Bronchial epithelial cell (primary cell): ENCODE measurements at places on chromosomes 12 and 14. TPM values are rescaled to one million over a fixed set of nuclear protein-coding genes. Genes with fewer than 3 reads are reported as not detected.

- DNase-seq = no peak
Measured at GRCh38 chr14:49971156-49972130, 78.6 kb downstream of the ARF6 start.

GRCh38 chr12:44930972-44931600 lies 55.0 kb upstream of the NELL2 start:
- peak; percentile 68 for DNase-seq

BIN2 gene
- total RNA-seq = under 0.01 TPM in 1 of 2 replicates, not detected in the other

DNA sequence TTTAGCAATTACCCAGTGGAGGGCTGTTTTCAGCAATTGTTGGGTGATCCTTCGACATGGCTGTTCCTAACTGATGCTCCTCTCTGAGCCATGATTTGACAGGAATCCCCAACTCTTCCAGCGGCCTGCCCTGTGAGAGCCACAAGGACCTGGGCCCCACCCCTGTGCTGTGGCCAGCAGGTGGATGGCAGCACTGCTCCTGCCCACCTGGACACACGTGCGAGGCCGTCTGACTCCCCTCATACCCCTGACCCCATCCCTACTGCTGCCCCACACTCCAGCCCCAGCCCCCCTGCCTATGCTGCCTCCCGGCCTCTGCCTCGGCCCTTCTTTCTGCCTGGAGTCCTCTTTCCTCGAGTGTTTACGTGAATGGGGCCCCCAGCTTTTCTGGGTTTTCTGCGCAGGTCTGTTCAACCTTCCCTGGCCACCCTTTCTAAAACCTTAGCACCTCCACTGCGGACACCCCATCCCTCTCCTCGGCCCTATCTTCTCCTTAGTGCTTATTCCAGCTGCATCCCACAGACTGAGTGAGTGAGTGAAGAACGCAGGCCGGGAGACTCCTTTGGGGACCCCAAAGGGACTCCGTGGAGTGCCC lies 111.4 kb downstream of the DICER1 start:
- no peak for DNase-seq

- no peak for DNase-seq
Measured at GRCh38 chr12:132218915-132219314, 74.7 kb downstream of the NOC4L start.

BBOF1 gene
- total RNA-seq = 1.3 and 1.9 TPM in 2 replicates

GRCh38 chr12:51351913-51352532 lies 5.5 kb upstream of the CELA1 start:
- peak; percentile 33 for DNase-seq

DNA sequence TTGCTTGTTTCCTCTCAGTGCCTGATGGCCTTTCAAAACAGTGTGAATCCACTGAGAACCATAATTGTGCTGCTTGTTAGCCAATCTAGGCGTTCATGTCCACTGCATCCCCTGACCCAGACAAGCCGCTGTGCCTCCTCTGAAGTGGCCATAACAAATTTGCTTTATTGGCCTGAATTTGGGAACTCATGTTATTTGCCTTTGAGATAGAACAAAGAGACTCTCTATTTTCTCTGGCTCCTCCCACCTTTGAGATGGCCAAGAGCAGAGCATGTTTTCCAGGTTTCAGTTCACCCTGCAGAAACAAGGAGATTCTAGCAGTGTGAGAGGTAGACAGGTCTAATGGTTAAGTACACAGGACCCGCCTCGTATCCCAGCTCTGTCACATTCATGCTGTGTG lies 723.9 kb downstream of the MED13L start:
- DNase-seq = no peak

KRT77 gene
- total RNA-seq = under 0.01 TPM in 1 of 2 replicates, not detected in the other

DNA sequence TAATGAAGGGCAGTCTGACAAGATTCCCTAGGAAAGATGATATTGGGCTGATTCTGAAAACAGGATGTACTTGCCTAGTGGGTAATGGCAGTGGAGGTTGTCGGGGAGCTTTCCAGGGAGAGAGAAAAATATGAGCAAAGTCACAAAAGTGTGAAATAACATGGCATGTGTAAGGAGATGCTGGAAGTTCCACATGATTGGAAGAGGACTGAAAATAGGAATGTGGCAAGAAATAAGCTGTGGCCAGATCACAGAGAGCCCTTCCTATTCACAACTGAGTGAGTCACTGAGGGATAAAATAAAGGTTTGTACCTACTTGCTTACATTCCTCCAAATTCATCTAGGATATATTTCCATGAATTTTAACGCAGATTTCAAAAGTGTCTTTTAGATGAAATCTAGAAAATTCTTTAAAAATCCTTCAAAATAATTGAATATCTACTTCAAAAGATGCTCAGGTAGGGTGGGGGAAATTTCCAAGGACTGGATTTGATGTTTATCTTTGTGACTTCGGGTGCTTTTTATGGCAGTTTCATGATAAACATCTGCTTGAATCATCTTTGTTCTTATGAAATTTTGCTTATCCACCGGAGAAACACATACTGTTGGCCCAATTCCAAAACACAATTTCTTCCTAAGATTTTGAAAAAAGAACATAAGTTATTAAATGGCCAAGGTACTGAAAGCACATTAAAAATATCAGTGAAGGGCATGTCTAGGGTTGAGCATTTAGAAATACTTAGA lies 36.3 kb upstream of the SLC2A13 start:
- peak; percentile 26 for DNase-seq

DNA sequence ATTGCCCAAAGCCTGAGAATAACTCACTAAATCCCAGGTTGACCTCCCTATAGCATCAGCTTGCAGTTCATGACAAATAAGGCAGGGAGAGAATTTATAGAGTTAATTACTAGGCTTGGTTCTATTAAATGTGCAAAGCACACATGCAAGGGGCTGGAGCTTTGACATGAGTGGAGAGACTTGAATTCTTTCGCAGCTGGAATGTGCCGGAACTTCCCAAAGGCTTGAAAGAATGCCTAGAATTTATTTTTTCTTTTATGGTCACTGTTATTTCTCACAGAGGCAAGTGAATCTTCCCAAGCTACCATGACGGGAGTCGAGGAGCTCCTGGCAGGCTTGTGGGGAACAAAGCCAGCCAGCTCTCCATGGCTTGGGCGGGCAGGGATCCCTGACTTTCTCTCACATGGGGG lies 95.5 kb upstream of the USP44 start:
- no peak for DNase-seq

DNA sequence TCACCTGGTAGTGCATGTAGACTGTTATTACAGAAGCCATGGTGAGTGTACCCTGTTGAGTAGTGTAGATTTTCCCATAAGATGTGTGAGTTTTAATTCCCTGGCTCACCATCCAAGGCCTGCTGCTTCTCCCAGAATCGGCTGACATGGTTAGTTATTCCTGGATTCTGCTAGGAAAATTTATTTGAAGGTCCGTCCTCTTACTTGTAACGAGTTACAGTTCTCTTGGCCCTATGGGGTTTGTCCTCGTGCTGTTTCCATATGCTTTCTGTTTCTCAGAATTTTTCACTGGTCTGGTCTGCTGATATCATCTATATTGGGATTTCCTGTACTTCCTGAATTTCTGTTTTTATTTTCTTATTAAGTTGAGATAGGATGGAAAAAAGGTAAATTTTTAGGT lies 423.3 kb upstream of the RGS6 start:
- no peak for DNase-seq

- DNase-seq = peak; percentile 58
Measured at GRCh38 chr12:27305673-27306456, 26.8 kb upstream of the BMAL2 start.

GRCh38 chr12:104630230-104630670 lies 173.5 kb downstream of the CHST11 start:
- DNase-seq = no peak

SERPINA3 gene
- total RNA-seq = 0.79 and 1.3 TPM in 2 replicates

DNA sequence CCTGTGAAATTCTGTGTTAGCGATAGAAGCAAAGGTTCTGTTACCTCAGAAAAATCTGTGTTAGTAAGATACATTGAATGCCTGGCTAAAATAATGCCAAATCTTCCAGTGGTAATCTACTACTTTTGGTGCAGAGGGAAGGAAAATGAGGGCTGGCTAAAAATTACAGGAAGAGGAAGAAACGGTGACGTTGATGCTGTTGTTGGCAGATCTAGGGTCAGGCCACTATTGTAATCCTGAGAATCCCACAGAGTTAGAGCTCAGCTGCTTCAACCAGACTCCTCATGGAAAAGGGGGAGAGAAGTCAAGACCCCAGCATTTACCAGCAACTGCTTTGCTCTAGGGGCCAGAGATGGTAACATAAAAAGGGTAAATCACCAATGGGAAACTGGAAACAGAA lies 145.1 kb downstream of the PPM1H start:
- no peak for DNase-seq

SPATS2 gene
- total RNA-seq = 21.3 and 33.4 TPM in 2 replicates

DNA sequence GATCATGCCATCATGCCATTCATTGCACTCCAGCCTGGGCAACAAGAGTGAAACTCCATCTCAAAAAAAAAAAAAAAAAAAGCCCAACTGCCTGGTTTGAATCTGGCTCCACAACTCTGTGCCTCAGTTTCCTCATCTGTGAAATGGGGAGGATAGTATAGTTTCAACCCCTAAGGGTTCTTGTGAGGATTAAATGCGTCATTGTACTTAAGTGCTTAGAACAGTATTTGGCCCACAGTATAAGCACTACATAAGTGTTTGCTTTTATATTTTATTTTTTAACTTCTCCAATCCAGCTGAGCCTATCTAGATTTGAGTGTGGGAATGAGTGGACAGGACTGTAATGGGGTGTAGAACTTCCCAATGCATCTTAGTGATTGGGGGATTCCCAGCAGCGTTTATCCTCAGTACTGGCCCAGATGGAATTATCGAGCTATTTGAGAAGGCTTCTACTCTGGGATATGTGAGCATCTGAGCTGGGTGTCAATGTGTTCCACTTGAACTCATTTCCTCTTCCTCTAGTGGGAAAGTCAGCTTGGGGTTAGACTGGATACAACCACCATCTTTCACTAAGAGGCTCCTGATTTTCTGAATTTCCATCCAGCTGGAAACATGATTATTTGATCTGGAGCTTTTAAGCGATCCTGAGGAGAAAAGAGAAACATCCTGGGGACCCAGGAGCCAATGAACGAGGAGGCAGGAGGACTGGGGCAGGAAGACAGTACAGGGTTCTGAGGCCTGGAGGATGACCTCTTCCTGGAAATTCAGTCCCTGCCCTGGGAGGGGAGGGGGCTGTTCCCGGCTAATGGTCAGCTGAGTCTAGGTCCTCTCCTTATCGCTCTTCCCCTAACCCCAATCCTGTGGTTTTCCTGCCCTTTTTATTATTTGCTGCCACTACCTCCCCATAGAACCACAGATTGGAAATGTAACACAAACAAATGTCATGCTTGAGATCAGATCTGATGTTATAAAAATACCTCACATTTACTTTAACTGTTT lies 9.3 kb upstream of the ESPL1 start:
- no peak for DNase-seq

DNA sequence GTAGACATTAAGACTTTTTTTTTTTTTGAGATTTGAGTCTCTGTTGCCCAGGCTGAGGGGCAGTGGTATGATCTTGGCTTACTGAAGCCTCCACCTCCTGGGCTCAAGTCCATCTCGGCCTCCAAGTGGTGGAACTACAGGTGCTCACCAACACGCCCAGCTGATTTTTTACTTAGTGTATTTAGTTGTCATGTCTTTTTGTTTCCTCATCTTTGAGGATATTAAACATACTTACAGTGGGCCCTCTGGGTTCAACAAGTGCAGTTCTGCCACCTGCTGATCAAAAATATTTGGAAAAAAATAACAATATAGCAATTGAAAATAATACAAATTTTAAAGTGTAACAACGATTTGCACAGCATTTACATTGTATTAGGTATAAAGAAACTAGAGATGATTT lies 4.4 kb upstream of the B4GALNT1 start:
- DNase-seq = no peak

ACSM4 gene
- total RNA-seq = not detected in 2 replicates

DNA sequence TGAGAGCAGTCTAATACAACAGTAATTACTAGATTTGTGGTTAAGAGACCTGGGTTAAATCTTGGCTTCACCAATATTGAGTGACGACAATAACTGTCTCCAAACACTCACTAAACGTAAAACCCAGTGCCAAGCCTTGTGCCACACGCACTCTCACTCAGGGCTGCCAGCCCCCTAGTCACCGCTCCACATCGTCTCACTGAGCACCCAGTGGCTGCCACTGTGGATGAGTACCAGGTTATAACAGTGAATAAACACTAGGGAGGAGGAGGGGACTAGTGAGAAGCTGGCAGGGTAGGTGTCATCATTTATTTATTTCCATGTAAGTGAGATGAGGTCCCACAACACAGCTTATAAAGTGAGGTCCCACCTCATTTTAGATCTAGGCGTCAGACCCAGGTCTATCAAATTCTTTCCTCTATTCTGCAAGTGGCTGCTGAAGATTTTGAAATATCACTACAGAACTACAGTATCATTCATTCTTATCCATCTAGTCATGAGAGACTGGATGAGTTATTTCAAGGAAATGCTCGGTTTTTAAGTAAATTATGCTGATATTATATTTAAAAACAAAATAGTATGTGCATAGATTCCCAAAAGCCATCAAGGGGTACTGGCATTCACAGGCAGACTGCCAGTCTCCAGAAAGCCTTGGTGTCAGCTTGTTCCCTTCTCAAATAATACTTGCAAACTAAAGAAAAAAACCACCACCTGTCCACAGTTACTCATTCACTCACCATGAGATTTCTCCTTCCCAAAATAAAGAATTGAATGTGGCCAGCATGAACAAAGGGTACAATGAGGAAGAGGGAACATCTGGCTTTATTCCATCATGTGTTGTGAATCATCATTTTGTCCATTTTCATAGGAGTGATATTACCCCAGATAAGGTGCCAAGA lies 84.0 kb downstream of the PTPN21 start:
- peak; percentile 44 for DNase-seq

RFC5 gene
- 6.1 and 7.4 TPM in 2 replicates for total RNA-seq

DNA sequence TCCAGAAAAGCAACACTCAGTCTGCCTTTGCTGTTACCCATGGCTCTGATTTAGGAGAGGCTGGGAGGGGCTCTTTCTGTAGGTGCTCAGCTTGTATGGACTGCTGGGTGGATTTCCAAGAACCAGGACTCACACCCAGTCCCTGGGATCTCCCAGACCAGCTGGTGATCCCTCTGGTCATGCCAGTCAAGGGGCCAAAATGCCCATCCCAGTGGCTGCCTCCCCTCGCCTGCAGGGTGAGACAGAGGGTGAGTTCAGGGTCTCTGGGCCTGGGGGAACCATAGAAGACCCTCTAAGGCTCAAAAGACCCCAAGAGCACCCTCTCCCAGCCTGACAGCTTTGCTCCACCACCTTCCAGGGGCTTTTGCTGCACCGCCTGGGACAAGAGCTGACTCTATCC lies 78.6 kb upstream of the MYL2 start:
- DNase-seq = no peak

LRRC43 gene
- total RNA-seq = under 0.01 and 0.51 TPM in 2 replicates

GPR84 gene
- total RNA-seq = 0.13 TPM in 1 of 2 replicates, not detected in the other

HCFC2 gene
- total RNA-seq = 7.6 and 8.7 TPM in 2 replicates

- DNase-seq = no peak
Measured at GRCh38 chr14:39912192-39913100, 480.2 kb upstream of the FBXO33 start.
